ENCODE measurements at places on chromosomes 16 and 17.

DNA sequence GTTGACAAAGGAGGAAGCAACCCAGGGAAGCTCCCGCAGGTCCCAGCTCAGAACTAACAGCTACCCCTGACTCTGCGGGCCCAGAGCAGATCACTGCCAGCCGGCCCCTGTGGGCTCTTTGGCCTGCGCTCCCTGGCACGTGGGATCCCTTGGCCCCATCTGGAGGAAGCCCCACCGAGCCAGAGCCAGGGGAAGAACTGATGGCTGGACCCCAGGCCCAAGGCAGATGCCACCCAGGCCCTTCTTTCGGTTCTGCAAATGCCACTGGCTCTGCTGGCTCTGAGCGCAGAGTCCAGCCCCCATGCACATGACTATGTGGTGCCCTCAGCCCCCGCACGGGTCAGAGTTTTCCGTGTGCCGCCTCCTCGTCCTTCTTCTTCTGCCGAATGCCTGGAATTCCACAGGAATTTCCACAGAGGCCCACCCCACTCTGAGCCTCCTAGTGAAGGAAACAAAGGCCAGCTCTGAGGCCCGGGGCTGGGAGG, 35.8 kb upstream of the SNN start:
- no peaks in the 10 kb centered on the region for H3K36me3 ChIP-seq
- peak; percentile 58 for DNase-seq
- no peak overlapping the region for H3K4me3 ChIP-seq
- H3K27me3 ChIP-seq, result no peaks in the 10 kb centered on the region

GRCh38 chr16:11409398-11409797, 64.1 kb downstream of the RMI2 start:
- no peak for DNase-seq
- H3K36me3 ChIP-seq, result no peaks in the 10 kb centered on the region
- H3K27me3 ChIP-seq, result no peaks in the 10 kb centered on the region
- H3K27ac ChIP-seq, result no peak overlapping the region

DNA sequence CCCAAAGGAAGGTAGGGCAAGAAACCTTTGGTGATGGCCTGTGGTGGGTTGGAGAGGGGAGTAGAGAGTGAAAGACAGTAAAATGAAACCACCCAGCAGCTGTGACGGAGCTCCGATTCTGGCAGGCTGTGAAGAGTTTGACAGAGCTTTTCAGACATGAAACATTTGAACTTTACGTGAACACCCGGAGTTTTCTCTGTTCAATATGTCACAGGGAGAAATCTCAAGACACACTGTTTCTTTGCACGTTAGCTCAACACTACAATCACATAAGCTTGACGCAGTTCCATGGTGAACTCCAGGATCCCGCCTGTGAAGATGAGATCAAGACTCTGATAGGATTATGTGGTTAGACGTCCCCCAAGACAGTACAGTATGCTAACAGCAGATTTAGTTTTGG, 79.6 kb upstream of the CDH11 start:
- H3K27me3 ChIP-seq, result no peaks in the 10 kb centered on the region
- no peak overlapping the region for H3K27ac ChIP-seq
- no peaks in the 10 kb centered on the region for H3K4me1 ChIP-seq
- no peak overlapping the region for H3K4me3 ChIP-seq

DNA sequence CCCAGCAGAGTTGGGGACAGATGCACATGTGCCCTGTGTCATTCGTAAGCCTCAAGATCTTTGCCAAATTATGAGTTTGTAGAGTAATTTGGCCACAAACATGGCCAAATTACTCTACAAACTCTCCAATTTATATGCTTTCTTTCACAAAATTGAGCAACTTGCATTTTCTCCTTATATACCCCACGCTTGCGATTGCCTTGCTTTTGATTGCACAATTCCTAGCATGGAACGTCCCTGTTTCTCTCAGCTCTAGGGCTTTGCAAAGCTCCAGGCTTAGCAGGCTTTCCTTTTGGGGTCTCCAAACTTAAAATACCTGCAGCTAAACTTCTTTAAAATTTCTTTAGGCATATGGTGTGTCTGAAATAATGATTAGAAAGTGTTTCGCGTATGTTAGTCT, 28.5 kb upstream of the MAF start:
- H3K27me3 ChIP-seq, result no peaks in the 10 kb centered on the region
- H3K4me1 ChIP-seq, result no peaks in the 10 kb centered on the region
- no peak for DNase-seq

DNA sequence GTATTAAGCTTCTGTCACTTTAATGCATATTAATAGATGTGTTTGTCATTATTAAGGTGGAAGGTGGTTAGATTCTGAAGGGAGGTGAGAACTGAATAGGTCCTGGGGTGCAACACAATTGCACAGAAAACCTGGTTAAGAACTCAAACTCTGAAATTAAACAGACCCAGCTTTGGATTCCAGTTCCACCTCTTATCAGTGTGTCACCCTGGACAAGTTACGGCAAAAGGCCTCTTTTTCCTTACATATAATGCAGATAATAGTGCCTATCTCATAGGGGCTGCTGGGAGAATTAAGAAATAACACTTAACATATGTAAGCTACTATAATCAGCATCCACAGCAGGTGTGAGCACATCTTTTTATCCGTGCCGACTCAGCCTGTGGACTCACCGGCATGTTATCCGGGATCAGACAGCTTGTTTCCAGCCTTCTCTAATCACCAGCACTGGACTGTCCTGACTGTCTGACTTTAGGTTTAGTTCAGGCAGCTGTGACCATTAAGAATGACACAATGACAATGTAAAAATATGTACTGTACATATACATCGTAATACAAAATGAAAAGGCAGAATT, 31.4 kb downstream of the TEX2 start:
- no peaks in the 10 kb centered on the region for H3K36me3 ChIP-seq
- H3K27me3 ChIP-seq, result no peaks in the 10 kb centered on the region
